ENCODE measurements at places on chromosomes 12 and 14.

- no peak for DNase-seq
Observed at GRCh38 chr14:51370758-51371386, 130.8 kb downstream of the TMX1 start.

DNA sequence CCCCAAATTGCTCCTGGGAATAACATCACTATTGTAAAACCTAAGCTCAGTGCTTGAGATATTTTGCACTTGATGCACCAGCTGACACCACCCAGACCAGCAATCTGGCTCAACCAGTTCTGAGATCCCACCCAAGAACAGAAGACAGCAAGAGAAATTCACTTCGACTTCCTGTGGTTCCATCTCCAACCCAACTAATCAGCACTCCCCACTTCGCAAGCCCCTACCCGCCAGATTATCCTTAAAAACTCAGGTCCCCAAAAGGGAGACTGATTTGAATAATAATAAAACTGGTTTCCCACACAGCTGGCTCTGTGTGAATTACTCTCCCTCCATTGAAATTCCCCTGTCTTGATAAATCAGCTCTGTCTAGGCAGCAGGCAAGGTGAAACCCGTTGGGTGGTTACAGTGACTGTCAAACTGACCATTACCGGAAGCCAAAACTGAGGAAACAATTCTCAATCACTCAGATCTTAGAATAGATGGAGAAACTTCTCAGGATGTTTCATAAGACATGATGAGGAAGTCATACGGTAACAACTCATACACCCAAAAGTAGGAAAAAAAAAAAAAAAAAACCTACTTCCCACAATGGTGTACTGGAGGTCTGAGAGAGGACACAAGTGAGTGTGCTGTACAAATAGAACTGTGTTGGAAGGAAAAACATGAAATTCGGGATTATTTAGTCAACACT, 92.4 kb downstream of the TMTC1 start:
- no peak for DNase-seq

GRCh38 chr14:74935360-74935680, 12.3 kb upstream of the RPS6KL1 start:
- no peak for DNase-seq

- DNase-seq = no peak
Observed at GRCh38 chr14:76236172-76237130, 84.7 kb downstream of the GPATCH2L start.

DNA sequence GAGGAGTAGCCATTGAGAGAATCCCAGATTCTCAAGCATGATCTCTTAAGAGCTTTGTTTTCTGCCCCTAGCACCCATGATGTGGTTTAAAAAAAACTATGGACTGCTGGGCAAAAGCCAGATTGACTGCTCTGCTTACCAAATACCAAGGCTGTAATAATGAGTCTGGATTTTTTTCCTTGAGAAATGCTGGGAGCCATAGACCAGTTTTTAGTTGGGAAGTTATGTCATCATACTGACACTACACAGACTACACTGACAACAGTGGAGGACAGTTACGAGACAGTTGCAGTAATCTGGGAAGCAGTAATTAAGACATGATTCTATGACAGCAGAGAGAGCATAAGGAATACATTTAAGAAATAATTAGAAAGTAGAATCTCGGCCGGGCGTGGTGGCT, 35.8 kb downstream of the SPATA7 start:
- DNase-seq = no peak

Measured in stimulated activated CD8-positive, alpha-beta memory T cell treated with anti-CD3 and anti-CD28 coated beads, Interleukin-7, amount 100 ng/mL, for 4 hours (primary cell).